Fibroblast of skin of right biceps (primary cell): ENCODE measurements at places on chromosomes 2 and 18.

DNA sequence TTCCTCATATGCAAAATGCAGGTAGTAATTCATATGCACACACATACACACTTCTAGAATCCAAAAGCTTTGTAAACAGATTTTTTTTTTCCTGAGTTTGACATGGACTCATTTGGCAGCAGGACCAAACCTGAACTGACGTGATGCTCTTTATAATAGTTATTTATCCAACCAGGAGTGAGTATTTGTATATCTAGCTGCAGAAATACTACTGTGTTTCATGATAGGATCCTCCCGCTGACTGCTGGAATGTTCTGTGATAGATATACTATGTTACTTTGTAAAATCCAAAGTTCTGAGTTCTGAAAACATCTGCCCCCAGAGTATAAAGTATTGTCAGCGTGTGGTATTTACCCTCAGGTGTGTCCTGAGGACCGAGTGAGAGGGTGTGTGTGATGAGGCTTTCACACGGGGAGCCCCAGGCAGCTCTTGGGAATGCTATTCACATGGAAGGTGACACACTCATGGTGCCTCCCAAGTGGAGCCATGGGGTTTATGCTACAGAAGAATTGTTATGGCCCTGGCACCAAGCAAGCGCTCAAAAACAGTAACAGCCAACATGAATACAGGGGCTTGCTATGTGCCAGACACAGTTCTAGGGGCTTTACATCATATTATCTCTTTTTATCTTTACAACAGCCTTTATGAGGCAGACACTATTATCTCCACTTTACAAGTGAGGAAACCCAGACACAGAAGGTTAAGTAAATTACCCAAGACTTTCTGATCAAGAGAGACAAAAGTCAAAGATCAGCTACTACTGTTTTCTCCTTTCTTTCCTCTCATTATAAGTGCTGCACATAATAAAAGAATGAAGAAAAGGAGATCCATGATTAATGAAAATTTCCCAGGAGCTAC is 16.7 kb upstream of the TXNDC2 start:
- no peak for DNase-seq

- DNase-seq = peak; percentile 86
Measured at GRCh38 chr2:61853847-61854563, at the start of gene FAM161A. Gene FAM161A, minus strand, starts transcription at chr2:61854060. Its CDS starts 19 bp downstream, at chr2:61854041.

- no peak for DNase-seq
Measured at GRCh38 chr2:106180602-106181001, 13.5 kb downstream of the UXS1 start.

- no peak for DNase-seq
Measured at GRCh38 chr2:232927793-232928550, 57.9 kb downstream of the SNORC start.

GRCh38 chr18:64333584-64333983 is 184.7 kb upstream of the LINC00305 start:
- no peak for DNase-seq

DNA sequence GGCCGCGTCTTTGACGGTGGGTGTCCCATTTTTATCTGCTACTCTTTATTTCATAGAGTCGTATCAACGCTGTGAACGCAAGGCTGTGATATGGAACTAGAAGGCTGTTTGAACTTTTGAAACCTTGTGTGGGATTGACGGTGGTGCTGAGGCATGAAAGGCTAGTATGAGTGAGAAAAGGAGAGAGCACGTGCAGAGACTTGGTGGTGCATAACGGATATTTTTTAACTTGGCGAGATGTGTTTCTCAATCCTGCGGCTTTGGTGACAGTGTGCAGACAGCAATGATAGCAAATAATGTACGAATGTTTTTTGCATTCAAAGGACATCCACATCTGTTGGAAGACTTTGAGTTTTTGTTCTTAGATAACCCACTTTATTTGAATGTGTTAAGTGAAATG is 6.2 kb downstream of the HES6 start:
- DNase-seq = no peak

- no peak for DNase-seq
Measured at GRCh38 chr2:165328272-165328671, 89.1 kb downstream of the SCN2A start.

- DNase-seq = peak; percentile 71
Measured at GRCh38 chr2:70767699-70768589, at the start of gene ADD2. Gene ADD2, minus strand, starts transcription at chr2:70768200. Its CDS starts 61,792 bp downstream, at chr2:70706408.

DNA sequence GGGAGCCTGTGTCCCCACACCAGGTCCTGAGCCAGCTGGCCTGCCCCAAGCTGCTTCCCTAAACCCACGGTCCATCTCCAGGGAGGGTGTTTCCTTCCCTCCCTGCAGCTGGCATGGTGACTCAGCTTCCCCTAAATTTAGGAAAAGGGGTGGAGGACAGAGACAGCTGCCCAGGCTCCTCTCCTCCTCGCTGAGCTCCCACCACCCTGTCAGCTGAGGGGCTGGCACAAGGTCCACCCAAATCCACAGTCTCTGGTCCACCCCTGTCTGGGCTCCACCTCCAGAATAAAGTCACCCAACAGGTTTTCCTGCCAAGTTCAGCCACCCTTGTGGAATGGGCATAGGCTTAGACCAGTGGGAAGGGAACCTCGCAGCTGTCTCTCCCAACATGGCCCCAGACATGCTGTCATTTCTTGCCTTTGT is 156.5 kb downstream of the TNS1 start:
- no peak for DNase-seq

DNA sequence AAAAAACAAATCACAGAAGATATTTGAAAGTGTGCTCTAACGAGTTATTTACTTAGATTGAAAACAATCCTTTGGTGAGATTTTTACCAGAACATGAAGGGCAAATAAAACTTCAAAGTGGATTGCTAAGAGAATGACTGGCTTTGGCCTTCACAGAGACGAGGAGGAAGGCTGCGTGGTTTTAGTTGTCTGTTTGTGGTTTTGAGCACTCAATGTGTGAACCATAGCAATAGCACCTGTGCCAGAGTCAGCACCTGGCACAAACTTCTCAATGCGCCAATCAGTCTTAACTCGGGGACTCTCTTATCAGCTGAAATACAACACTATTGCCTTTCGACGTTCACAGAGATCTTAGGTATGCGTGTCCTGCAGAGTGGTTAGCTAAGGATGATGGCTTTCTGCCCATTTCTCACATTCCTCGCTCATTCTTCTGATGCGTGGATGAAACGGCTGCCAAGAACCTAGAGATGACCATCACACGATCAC is 70.0 kb downstream of the MBP start:
- peak; percentile 60 for DNase-seq

DNA sequence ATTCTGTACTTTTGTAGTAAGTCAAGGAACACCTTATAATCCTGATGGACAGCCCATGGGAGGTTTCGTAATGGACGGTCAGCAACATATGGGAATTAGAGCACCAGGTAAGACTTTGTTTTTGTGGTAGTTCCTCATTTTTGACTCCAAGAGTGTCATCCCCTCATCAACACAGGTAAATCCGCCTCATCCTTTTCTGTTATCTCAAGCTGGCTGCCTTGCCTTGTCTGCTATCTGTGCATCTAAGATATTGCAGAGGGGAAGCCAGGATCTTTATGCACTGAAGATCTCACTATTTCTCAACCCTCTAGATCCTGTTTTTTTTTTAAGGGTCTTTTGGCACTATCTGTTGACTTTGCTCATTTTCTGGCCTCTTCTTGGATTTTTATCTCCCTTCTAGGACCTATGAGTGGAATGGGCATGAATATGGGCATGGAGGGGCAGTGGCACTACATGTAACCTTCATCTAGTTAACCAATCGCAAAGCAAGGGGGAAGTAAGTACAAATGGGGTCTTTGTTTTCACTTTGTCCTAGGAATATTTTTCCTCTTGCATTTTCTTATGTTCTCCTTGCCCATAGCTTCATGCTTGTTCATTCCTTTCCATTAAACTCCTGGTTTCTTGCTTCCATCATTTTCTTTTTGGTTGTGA is 133.8 kb downstream of the MEIS1 start:
- DNase-seq = no peak

DNA sequence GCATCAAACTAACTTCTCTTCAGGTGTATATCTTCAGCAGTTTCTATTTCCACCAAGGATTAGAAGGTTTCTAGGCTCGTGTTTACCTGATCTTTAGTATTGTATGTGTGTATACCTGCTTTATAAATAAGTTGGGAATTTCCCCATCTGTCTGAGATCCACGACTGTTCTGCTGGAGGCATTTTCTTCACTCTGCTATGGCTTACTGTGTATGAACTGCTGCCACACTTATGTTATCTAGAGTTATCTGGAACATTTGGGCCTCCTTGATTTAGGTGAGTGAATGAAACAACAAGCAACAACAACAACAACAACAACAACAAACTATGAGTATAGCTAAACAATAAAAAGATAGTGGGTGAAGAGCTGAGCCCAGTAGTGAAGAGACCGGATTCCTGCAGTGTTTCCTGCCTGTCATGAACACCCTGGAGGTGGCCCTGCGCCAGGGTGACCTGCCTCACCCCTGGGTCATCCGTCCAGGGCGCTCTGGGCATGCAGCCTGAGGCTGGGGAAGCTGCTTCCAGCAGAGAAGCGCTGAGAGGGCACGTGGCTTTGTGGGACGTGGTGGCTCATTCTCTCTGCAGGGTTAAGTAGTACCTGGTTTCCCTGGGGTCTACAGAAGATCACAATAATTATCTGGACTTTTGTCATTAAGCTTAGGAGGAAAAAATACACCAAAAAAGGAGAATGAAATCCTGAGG is 56.1 kb upstream of the GATA6 start:
- DNase-seq = no peak

GRCh38 chr2:170679607-170680079 is 35.5 kb upstream of the SP5 start:
- no peak for DNase-seq

GRCh38 chr2:159432610-159433009 is 146.1 kb upstream of the WDSUB1 start:
- no peak for DNase-seq

- no peak for DNase-seq
Measured at GRCh38 chr2:1612391-1613077, 131.8 kb downstream of the PXDN start.

- peak; percentile 11 for DNase-seq
Measured at GRCh38 chr2:175036582-175037018, 31.4 kb upstream of the CHN1 start.

- DNase-seq = peak; percentile 79
Measured at GRCh38 chr2:100260712-100261620, 61.3 kb downstream of the LONRF2 start.

GRCh38 chr18:3211236-3211992 is 8.4 kb downstream of the MYOM1 start:
- DNase-seq = no peak

DNA sequence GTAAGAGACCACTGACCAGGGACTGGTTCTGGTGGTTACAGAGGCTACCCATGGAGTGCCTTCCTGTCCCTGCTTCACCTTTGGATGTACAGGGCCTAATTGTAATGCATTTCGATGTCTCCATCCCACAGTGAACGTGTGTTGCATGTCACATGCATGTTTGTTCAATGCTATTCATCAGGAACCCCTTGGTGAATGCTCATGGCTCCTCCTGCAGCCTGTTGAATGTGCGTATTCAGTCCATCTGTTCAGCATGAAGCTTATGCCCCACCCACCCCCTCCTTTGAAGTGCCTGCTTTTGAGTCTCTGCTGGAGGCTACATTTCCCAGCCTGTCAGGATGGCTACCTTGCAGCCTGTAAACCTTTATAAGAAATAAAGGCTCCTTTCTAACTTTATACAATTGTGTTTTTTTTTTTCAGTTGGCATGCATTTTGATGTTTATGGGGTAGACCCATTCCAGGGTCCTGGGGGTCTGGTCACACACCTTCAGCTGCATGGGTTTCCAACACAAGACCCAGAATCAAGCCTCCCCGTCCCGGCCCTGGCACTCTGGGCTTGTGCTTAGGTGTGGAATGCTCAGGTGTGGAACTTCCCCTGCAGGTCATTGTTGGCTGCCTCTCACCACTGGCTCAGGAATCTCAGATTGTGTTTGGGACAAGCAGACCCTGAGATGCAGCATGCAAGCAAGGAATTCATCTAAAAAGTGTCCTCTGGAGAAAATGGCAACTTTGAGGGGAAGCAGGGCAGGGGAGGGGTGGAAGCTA is 238.8 kb upstream of the HDAC4 start:
- no peak for DNase-seq

DNA sequence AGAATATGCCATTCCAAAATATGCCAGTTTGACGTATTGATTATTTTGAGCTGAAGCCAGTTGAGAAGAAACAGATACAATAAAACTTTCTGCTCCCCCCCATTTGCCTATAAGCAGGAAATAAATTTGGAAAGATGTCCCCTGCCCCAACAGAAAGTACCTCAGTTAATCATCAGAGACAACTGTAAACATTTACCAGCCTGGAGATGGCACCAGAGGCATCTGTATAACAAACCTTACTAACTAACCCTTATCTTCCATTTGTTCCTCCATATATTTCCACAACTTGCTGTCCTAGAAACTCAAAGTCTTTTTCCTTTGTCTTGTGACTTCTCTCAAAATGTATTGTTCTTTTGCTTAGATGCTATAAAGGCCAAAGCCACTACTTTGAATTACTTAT is 93.8 kb downstream of the AKAIN1 start:
- DNase-seq = no peak

DNA sequence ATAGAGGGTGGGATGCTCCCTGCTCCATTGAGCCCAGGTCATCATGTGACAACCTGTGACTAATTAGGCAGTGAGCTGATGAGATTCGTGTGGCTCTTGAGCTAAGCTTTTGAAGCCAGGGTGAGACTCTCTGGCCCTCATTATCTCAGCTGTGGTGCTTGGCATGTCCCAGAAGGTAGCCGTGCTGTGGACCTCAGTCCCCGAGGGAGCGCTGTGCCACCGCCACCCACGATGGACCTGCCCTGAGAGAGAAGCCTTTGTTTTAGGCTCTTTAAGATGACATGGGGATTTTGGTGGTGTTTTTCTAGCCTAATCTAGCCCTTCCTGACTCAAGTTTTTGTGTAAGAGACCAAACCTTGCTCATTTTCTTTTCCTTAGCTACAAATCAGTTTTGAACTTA is 66.4 kb downstream of the NEDD4L start:
- no peak for DNase-seq

DNA sequence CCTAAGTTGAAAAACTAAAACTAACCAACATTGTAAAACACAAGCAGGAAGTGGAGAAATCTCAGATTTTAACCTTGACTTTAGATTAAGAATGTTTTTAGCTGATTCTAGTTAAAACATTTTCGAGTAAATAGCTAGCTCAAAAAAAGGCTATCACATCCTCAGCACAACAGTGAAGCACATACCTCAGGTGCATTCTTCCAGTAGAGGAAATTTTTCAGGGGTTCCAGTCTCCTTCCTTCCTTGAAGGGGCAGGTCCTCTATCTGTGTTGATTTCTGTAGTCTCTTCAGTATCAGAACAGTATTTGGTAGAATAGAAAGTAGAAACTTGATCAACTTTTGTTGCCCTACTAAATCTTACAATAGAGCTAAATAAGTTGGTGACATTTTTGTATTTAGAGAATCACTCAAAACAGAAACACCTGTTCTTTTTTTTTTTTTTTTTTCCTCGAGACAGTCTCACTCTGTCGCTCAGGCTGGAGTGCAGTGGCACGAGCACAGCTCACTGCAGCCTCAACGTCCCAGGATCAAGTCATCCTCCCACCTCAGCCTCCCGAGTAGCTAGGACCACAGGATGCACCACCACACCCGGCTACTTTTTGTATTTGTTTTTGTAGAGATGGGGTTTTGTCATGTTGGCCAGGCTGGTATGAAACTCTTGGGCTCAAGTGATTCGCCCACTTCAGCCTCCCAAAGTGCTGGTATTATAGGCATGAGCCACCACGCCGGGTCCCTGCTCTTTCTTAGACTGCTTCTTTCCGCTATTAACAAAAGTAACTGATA is 6.9 kb upstream of the GPR155 start:
- DNase-seq = no peak
